Suprapubic skin (tissue), 4 donors: ENCODE measurements at places on chromosomes 11 and 22. TPM values are rescaled to one million over a fixed set of nuclear protein-coding genes. Genes with fewer than 3 reads are reported as not detected.
A peak's percentile ranks its signal among the peaks of the same experiment; 100 is the strongest.

- H3K4me3 ChIP-seq = no peak overlapping the region
- H3K36me3 ChIP-seq = no peaks in the 10 kb centered on the region
- H3K4me1 ChIP-seq = no peaks in the 10 kb centered on the region
- no peak for DNase-seq
These were observed 59.9 kb downstream of the FAT3 start for GRCh38 chr11:92284558-92284957.

Gene TMEM218
- total RNA-seq = 9.9 TPM

DNA sequence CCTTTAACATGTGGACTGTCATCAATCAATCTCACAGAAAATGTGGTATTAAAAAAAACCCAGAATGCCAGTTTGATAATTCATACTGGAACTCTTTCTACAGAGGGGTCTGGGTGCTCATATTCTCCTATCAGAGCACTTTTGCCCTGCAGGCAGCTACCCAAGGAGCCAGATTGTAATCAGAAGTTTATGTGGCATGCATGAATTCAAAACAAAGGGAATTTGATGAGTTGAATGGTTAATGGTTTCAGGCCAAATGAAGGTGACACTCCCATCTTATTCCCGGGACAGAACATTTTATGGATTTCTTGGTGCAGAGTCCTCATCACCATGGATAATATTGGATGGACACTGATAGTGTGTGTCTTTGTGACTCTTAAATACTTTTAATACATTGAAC lies 38.4 kb upstream of the CLPB start:
- no peak overlapping the region for H3K4me3 ChIP-seq
- H3K27me3 ChIP-seq = peaks cover 13% of the 10 kb centered on the region
- no peak for DNase-seq
- peaks cover 5% of the 10 kb centered on the region for H3K4me1 ChIP-seq
- H3K27ac ChIP-seq = no peak overlapping the region
- H3K36me3 ChIP-seq = no peaks in the 10 kb centered on the region

Gene PAK1
- total RNA-seq = 23.4 TPM

DNA sequence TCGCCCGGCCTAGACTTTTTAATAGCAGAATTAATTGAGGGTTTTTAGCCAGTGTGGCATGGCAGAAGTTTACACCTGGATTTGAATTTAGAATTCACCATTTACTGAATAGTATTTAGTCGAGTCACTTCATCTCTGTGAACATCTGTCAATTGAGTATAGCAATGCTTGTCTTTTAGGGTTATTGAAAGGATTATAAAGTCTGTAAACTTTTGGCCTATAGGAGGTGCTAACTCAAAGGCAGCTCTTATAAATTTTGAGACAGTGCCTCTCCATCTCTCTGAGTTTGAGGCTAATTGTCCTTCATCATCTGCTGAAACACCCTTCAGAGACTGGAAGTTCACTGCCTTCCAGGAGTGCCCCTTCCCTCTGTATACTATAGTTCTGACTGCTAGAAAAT lies 205.0 kb downstream of the NELL1 start:
- no peaks in the 10 kb centered on the region for H3K27me3 ChIP-seq
- no peaks in the 10 kb centered on the region for H3K4me1 ChIP-seq
- H3K36me3 ChIP-seq = no peaks in the 10 kb centered on the region
- no peak overlapping the region for H3K4me3 ChIP-seq

Gene SULT4A1
- total RNA-seq = 0.47 TPM

DNA sequence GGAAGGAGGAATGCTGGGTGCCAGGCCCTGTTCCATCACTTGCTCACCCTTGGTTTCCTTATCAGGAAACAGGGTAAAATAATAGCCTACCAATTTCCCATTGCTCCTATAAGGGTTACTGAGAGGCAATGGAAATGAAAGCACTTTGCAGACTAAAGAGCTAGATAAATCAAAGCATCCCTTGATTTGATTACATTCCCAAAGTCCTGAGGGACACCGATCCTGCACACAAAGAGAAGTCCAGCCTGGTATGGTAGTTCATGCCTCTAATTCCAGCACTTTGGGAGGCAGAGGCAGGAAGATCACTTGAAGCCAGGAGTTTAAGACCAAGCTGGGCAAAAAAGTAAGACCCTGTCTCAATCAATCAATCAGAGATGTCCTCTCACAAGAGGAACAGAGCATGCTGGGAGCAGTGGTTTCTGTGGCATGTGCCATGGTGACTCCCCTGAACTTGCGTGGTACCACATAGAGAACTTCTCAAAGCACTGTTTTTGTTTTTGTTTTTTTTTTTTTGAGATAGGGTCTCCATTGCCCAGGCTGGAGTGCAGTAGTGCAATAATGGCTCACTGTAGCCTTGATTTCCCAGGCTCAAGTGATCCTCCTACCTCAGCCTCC lies 10.7 kb downstream of the TBC1D10A start:
- H3K4me1 ChIP-seq = peaks cover 98% of the 10 kb centered on the region
- DNase-seq = no peak
- no peak overlapping the region for H3K4me3 ChIP-seq
- H3K36me3 ChIP-seq = peaks cover 12% of the 10 kb centered on the region
- H3K27ac ChIP-seq = no peak overlapping the region
- no peaks in the 10 kb centered on the region for H3K27me3 ChIP-seq

Gene POTEH
- total RNA-seq = not detected

DNA sequence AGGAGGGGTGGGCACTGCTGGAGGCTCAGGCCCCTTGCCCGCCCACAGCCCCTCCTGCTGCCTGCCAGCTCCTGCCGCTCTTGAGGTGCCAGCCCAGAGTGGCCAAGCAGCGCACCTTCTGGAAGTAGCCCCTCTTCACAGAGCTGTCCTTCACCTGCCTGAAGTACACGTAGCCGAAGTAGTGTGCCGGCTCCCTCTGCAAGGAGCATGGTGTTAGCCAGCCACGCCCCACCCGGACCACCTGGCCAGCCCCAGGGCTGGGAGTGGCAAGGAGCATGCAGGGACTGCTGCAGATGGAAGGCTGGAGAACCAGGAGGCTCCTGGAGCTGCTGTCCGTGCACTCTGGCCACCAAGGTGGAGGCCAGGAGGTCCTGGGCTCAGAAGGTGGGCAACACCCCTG lies 9.6 kb downstream of the DENND6B start:
- H3K4me1 ChIP-seq = peaks cover 10% of the 10 kb centered on the region
- H3K36me3 ChIP-seq = no peaks in the 10 kb centered on the region
- no peak overlapping the region for H3K4me3 ChIP-seq
- no peaks in the 10 kb centered on the region for H3K27me3 ChIP-seq
- no peak for DNase-seq
- H3K27ac ChIP-seq = no peak overlapping the region

GRCh38 chr22:49328118-49328475 lies 499.6 kb downstream of the BRD1 start:
- no peaks in the 10 kb centered on the region for H3K36me3 ChIP-seq
- no peaks in the 10 kb centered on the region for H3K4me1 ChIP-seq
- peaks cover 49% of the 10 kb centered on the region for H3K27me3 ChIP-seq
- no peak overlapping the region for H3K4me3 ChIP-seq

GRCh38 chr11:68002575-68002937 lies 1.3 kb downstream of the UNC93B1 start:
- H3K4me3 ChIP-seq = peak overlapping the region; percentile 80
- H3K27me3 ChIP-seq = no peaks in the 10 kb centered on the region
- no peak overlapping the region for H3K27ac ChIP-seq

- peaks cover 8% of the 10 kb centered on the region for H3K36me3 ChIP-seq
- H3K27me3 ChIP-seq = no peaks in the 10 kb centered on the region
- DNase-seq = peak; percentile 84
- no peak overlapping the region for H3K4me3 ChIP-seq
- peaks cover 18% of the 10 kb centered on the region for H3K4me1 ChIP-seq
- H3K27ac ChIP-seq = no peak overlapping the region
These were observed 115.8 kb upstream of the PITPNB start for GRCh38 chr22:28034760-28035401.

Gene C22orf42
- total RNA-seq = not detected

Gene NLRX1
- 31.5 TPM for total RNA-seq

Gene NLRP14
- total RNA-seq = not detected

Gene PANX3
- not detected for total RNA-seq

GRCh38 chr22:29517215-29517908 lies 36.2 kb downstream of the THOC5 start:
- H3K36me3 ChIP-seq = peaks cover 92% of the 10 kb centered on the region
- no peak for DNase-seq
- H3K4me3 ChIP-seq = no peak overlapping the region
- no peak overlapping the region for H3K27ac ChIP-seq
- H3K4me1 ChIP-seq = no peaks in the 10 kb centered on the region

Gene CLDN5
- 112 TPM for total RNA-seq

DNA sequence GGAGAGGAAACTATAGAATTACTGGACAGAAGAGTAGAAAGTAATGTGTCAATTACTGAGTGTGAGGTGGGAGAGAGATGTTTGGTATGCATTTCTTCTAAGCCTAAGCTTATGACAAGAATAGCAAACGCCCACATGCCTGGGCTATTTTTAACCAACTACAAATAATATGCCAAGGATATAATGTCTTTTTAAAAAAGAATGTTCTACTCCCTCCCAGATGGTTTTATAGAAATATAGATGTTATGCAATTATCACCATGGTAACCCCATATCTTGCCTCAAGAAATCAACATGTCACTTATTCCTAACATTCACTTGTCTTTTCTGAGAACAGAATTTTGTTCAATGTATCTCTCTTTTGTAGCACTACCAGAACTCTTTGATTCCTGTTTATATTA lies 996.7 kb upstream of the CHORDC1 start:
- no peak overlapping the region for H3K27ac ChIP-seq
- H3K27me3 ChIP-seq = no peaks in the 10 kb centered on the region
- DNase-seq = no peak
- H3K4me3 ChIP-seq = no peak overlapping the region

GRCh38 chr11:12724301-12725054 lies 50.3 kb downstream of the TEAD1 start:
- H3K27me3 ChIP-seq = no peaks in the 10 kb centered on the region
- no peaks in the 10 kb centered on the region for H3K36me3 ChIP-seq
- peak; percentile 81 for DNase-seq
- peak overlapping the region; percentile 77 for H3K27ac ChIP-seq

- H3K27me3 ChIP-seq = no peaks in the 10 kb centered on the region
- H3K4me3 ChIP-seq = no peak overlapping the region
- H3K36me3 ChIP-seq = no peaks in the 10 kb centered on the region
- no peak for DNase-seq
- H3K4me1 ChIP-seq = no peaks in the 10 kb centered on the region
These were observed 41.2 kb upstream of the ARL14EP start for GRCh38 chr11:30281476-30282288.

Gene NXPE2
- total RNA-seq = not detected

Gene ACRV1
- not detected for total RNA-seq

GRCh38 chr22:36912694-36913426 lies 568 bp upstream of the CSF2RB start:
- no peak for DNase-seq
- peaks cover 6% of the 10 kb centered on the region for H3K4me1 ChIP-seq
- peak overlapping the region; percentile 69 for H3K27ac ChIP-seq
- H3K4me3 ChIP-seq = peak overlapping the region; percentile 38
- no peaks in the 10 kb centered on the region for H3K36me3 ChIP-seq
- peaks cover 3% of the 10 kb centered on the region for H3K27me3 ChIP-seq

GRCh38 chr11:20193307-20193706 lies 33.0 kb upstream of the DBX1 start:
- H3K36me3 ChIP-seq = no peaks in the 10 kb centered on the region
- no peak for DNase-seq
- H3K4me1 ChIP-seq = no peaks in the 10 kb centered on the region
- peaks cover 13% of the 10 kb centered on the region for H3K27me3 ChIP-seq
- no peak overlapping the region for H3K27ac ChIP-seq

- H3K36me3 ChIP-seq = peaks cover 10% of the 10 kb centered on the region
- H3K27me3 ChIP-seq = no peaks in the 10 kb centered on the region
- no peaks in the 10 kb centered on the region for H3K4me1 ChIP-seq
- H3K27ac ChIP-seq = no peak overlapping the region
These were observed 27.9 kb downstream of the PRMT3 start for GRCh38 chr11:20415432-20415831.

DNA sequence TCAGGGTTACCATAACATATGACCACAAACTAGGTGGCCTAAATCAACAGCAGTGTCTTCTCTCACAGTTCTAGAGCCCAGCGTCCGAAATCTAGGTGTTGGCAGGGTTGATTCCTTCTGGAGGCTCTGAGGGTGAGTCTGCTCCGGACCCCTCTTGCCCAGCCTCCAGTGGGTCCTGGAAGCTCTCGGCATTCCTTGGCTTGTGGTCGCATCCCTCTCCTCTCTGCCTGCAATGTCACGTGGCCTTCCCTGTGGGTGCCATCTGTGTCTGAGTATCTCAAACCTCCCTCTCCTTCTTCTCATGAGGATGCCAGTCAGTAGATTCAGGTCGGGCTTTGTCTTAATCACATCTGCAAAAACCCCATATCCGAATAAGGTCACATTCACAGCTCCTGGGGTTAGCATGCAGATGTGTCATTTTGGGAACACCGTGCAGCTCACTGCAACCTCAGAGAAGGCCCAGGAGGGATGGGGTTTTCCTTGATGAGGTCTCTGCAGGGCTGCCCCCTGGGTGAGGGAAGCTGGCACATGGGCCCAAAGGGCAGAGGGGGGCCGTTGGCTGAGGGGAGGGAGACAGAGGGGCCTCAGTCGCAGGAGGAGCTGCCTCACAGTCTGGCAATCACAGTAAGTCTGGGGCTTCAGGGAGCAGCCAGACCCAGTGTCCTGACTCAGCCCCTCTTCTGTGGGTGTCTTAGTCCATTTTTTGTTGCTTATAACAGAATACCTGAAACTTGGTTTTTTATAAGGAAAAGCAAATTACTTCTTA lies 41.2 kb downstream of the PARVG start:
- H3K27ac ChIP-seq = no peak overlapping the region
- peaks cover 6% of the 10 kb centered on the region for H3K4me1 ChIP-seq

DNA sequence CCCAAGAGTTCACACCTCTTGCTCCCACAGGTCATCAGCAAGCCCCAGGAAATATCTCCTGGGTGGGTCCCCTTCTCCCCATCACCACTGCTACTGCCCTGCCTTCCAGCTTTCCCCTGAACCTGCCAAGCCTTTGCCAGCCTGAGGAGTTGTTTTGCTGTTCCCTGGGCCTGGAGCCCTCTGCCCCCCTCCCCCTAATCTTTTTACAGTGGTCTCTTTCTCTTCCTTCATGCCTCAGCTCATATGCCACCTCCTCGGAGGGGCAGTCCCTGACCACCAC lies 18.9 kb downstream of the MYO7A start:
- peaks cover 5% of the 10 kb centered on the region for H3K27me3 ChIP-seq
- H3K27ac ChIP-seq = no peak overlapping the region
- DNase-seq = no peak
- H3K36me3 ChIP-seq = no peaks in the 10 kb centered on the region
- peaks cover 7% of the 10 kb centered on the region for H3K4me1 ChIP-seq

DNA sequence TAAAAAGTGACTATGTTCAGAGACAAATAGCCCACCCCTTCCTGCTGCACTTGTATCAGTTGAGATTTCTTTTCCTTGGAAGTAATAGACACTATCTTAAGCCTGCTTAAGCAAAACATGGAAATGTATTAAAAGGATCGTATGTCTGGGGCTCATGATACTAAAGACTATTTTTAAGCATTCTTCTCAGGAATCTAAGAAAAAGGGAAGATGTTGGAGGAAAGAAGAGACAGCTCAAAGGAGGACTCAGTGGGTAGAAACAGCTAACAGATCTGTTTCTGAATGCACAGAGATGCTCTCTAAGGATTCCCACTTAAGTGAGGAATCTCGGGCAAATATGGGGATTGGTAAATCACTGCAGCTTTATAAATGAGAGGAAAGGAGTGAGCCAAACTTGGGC lies 62.5 kb downstream of the FAM76B start:
- DNase-seq = no peak
- no peak overlapping the region for H3K27ac ChIP-seq
- no peak overlapping the region for H3K4me3 ChIP-seq
- H3K4me1 ChIP-seq = no peaks in the 10 kb centered on the region

GRCh38 chr11:12120031-12121008 lies 9.9 kb downstream of the MICAL2 start:
- DNase-seq = no peak
- H3K4me1 ChIP-seq = peaks cover 49% of the 10 kb centered on the region
- H3K36me3 ChIP-seq = no peaks in the 10 kb centered on the region

GRCh38 chr11:77602381-77603088 lies 12.8 kb downstream of the AQP11 start:
- H3K4me1 ChIP-seq = no peaks in the 10 kb centered on the region
- no peak overlapping the region for H3K27ac ChIP-seq
- H3K27me3 ChIP-seq = no peaks in the 10 kb centered on the region
- no peak for DNase-seq
- H3K36me3 ChIP-seq = peaks cover 12% of the 10 kb centered on the region
